ENCODE measurements at places on chromosomes 5 and 9.

- DNase-seq: no peak
Observed at GRCh38 chr5:149519601-149520000, 31.6 kb downstream of the CSNK1A1 start.

- DNase-seq: no peak
Observed at GRCh38 chr5:150121448-150122157, 34.0 kb downstream of the PDGFRB start.

DNA sequence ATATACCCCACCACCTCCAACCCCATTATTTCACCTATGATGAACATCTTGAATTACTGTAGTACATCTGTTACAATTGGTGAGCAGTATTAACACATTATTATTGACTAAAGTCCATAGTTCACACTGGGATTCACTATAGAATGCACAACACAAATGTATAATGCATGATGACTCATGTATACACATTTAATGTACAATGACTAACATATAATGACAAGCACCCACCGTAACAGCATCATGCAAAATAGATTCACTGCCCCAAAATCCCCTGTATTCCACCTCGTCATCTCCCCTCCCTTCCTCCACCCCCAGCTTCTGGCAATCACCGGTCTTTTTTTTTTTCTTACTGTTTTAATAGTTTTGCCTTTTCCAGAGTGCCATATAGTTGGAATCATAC lies 47.1 kb upstream of the NEK6 start:
- DNase-seq: no peak

DNA sequence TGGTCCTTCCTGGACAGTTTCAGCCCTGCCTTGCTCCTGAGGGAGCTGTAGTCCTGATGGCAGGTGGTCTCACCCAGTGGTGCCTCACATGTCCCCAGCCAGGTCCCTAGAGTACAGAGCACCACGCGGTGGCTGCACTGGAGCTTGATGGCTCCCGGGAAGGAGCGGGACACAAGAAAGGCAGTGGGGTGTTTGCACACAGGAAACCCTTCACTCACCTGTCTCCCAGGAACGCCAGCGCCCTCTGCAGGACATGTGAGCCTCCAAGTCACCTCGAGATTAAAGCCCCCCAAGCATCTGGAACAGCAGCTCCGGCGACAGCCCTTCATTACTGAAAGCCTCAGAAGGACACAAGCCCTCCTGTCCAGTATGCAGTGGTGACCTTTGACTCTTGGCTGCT lies 19.9 kb upstream of the TMEM250 start:
- DNase-seq: peak; percentile 83

DNA sequence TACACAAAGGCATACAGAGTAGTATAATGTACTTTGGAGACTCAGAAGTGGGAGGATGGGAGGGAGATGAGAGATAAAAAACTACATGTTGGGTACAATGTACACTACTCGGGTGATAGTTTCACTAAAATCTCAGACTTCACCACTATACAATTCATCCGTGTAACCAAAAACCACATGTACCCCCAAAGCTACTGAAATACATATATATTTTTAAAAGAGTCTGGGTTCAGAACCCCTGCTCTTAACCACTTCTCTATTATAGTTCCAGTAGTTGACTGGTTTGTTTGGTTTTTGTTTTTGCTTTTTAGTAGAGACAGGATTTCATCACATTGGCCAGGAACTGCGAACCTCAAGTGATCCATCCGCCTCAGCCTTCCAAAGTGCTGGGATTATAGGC lies 22.6 kb downstream of the SGTB start:
- DNase-seq: no peak

GRCh38 chr5:95564450-95564849 lies 9.5 kb downstream of the ARSK start:
- DNase-seq: no peak

- no peak for DNase-seq
Observed at GRCh38 chr5:109987970-109988369, 298.2 kb downstream of the MAN2A1 start.

- DNase-seq: no peak
Observed at GRCh38 chr5:14895301-14895700, 23.7 kb upstream of the ANKH start.

All from stimulated activated CD8-positive, alpha-beta memory T cell treated with anti-CD3 and anti-CD28 coated beads, Interleukin-4, amount 100 ng/mL, for 48 hours (primary cell).